Naive thymus-derived CD8-positive, alpha-beta T cell (primary cell): ENCODE measurements at places on chromosomes 2 and 18.

GRCh38 chr18:36211612-36212065 lies 24.3 kb downstream of the MOCOS start:
- DNase-seq = no peak

DNA sequence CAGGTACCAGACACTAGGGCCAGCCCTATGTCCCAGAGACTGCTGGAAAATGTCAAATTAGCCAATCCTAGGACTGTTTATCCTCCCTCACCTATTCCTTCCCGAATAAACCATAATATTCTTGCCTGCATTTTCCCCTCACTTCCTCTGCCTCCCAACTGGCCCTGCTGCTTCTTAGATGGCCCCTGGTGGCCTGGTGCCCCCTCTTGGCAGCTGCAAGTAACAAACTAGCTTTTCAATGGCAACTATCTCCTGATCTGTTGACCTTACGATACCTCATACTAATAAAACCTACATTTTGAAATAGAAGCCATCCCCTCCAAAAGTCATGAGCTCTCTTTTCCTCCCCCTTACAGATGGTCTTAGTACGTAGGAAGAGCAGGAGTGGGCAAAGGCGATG lies 132.0 kb downstream of the ALPK2 start:
- DNase-seq = no peak

DNA sequence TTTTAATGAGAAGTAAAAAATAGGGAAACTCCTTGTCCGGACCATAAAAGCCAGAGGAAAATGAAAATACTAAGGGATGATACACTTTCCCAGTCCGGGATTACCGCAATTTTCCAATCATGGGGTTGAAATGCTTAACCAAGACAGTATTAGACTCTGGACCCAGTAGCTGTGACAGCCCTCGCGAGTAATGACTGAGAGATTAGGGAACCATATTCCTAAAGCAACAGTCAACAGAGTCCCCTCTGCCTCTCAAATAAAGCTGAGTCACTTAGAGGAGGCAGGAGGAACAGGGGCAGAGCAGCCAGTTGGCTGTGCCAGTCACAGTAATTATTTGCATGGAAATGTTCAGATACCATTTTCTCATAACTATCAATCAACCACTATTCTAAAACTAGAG lies 34.8 kb downstream of the GPATCH11 start:
- DNase-seq = no peak

DNA sequence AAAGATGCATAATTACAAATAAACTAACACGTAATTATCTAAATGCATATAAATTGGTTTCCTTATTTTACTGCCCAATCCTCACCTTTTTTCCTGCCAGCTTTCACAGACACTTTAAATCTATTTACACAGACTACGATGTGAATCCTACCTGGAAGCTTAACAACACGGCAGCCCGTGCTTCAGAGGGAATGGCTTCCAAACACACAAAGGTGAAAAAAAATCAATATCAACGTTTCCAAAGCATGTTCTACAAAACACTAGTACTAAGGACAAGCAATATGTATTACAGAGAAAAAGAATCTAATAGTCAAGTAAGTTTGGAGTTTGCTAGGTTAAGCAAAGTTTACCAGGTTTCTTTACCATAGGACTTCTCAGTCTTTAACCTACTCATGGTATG lies 4.4 kb downstream of the MAP4K3 start:
- no peak for DNase-seq

- DNase-seq = no peak
These were observed 134.3 kb downstream of the TDRD15 start for GRCh38 chr2:21258082-21258481.

GRCh38 chr2:86372641-86373502 lies 35.4 kb upstream of the REEP1 start:
- no peak for DNase-seq

DNA sequence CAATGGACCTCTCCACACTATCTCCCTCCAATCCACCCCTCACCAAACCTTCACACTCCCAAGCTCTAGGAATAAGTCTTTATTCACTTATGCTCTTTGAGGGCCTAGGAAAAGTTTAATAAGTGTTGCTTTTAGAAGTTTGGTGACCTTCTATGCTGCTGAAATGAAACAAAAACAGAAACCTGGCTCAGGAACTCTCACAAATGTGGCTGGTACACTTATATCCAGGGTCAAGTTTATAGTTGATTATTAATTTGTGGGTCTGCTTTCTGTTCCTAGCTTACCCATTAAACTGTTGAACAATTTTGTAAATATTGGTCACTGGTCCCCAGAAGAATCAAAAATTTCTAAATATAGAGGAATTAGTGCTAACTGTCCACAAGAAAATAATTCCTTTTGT lies 14.2 kb upstream of the ANKRD44 start:
- no peak for DNase-seq

GRCh38 chr2:88813612-88814011 lies 122.1 kb downstream of the RPIA start:
- DNase-seq = no peak

DNA sequence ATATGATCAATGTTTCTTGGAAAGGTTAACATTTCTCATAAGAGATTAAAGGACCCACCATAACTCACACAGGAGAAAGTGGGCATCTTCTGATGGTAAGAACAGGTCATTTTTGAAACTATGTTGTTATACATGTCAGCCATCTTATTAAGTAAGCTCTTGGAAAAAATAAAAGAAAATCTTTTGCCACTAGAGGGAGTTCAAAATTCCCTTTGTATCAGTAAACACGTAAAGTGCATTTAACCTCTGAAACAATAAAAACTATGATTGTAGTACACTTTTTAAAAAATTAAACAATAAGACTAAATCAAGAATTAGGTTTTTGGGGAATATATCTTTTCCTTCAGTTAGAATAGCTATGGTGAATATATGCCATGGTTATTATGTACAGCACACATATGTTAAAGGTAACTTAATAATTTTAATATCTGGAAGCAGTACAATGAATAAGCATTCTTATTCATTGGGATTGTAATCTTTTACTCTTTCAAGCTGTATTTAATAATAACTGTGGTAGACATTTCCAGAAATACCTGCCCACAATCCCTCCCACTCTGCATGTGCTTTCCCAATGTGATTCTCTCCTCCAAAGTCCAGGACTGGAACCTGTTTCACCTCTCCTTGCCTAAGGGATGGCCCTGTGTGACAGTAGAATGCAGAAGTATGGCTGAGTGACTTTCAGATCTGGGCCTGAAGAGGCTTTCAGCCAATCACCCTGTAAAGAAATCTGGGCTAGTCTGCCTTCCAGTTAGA lies 64.2 kb downstream of the RBMS1 start:
- peak; percentile 64 for DNase-seq

GRCh38 chr2:36701391-36701795 lies 4.9 kb downstream of the VIT start:
- no peak for DNase-seq

- no peak for DNase-seq
These were observed 191.4 kb downstream of the TMEM163 start for GRCh38 chr2:134527381-134527780.

DNA sequence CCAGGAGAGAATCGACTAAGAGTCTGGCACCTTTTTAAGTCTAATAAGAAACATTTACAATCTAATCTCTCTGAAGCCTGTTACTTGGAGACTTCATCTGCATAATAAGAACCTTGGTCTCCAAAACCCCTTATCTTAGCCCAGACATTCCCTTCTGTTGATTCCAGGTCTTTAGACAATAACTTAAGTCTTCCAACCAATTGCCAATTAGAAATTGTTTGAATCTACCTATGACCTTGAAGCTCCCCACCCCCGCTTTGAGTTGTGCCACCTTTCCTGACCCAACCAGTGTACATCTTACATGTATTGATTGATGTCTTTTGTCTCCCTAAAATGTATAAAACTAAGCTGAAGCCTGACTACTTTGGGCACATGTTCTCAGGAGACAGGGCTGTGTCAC lies 49.5 kb upstream of the DTNA start:
- DNase-seq = no peak

DNA sequence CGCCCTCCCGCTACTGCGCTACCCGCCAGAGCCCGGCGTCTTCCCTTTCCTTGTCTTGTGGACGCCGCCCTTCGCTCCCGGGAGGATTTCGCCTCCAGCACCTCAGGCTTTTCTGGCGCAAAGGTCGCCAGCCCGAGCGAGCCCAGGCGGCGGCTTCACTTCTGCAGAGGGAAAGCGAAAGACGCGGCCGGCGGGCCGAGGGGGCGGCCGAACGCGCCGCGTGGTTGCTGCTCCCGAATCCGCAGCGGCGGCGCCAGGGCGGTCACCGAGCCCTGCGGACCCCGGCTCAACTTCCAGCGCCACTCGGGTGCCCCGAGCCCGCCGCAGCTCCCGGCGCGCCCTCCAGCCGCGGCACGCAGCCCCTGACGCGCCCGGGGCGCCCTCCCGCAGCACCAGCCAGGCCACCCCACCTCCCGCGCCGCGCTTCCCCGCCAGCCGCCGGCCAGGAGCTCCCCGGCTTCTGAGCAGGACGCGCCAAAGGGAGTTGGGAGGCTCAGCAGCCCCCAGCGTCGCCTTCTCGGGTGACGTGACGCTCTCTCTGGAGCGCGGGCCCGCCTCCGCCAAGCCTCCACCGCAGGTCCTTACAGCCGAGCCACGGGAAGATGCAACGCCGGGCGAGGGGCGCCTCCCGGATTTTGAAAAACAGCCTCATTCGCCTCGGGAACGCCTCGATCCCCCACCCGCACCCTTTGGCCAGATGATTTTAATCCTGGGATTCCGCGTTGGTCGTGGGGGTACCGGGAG lies 84.9 kb upstream of the EPB41L3 start:
- no peak for DNase-seq

DNA sequence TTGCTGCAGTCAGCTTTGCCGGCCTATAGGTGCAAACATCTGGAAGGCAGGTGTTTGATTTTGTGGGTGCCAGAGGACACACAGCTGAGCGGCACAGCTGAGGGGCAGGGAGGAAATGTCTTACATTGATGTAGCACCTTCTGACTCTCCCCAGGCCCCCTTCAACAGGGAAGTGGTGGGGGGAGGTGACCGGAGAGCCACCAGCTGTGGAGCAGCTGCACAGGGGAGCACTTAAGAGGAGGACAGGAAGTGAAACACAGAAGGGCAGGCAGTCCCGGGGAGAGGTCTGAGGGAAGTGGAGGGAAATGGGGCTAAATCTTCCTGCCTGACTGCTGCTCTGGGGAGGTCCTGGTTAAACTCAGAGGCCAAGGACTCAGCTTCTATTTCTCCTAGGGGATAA lies 409.1 kb downstream of the TNS1 start:
- no peak for DNase-seq

DNA sequence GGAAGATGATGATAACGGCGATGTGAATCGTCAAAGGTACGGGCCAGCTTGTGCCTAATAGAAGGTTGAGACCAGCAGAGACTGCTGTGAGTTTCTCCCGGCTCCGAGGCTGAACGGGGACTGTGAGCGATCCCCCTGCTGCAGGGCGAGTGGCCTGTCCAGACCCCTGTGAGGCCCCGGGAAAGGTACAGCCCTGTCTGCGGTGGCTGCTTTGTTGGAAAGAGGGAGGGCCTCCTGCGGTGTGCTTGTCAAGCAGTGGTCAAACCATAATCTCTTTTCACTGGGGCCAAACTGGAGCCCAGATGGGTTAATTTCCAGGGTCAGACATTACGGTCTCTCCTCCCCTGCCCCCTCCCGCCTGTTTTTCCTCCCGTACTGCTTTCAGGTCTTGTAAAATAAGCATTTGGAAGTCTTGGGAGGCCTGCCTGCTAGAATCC lies 3.0 kb downstream of the FZD7 start:
- DNase-seq = no peak

DNA sequence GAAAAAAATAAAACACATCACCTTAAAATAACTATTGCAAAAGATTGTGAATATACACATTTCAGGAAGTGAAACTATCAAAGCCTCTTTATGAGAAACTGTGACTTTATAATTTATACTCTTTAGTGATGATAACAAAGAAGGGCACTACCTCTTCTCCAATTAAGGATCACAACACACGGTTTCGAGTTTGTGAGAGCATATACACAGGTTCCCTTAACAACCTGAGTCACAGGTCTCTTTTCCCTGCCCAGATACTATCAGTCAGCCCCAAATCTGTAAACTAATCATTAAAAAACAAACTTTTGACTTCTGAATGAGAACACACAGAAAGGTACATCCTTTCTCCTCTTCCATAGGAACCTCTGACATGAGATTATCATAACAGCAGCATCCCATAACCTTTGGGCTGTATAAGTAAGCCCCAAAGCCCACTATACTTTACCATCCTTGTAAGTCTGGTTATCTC lies 44.9 kb downstream of the PTPN2 start:
- no peak for DNase-seq

DNA sequence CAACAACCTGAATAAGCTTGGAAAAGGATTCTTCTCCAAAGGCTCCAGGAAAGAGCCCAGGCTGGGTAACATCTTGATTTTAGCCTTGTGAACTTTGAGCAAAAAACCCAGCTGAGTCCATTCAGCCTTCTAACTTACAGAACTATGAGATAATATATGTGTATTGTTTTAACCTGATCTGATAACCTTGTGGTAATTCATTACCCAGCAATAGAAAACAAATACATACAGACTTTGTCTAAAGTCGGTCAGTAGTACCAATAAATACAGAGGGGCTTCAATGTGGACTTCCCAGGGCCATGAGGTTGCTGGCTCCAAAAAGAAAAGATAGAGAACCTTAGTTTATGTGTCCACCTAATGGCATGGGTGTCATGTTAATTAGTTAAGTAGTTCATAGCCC lies 191.8 kb downstream of the KCNH7 start:
- DNase-seq = no peak

DNA sequence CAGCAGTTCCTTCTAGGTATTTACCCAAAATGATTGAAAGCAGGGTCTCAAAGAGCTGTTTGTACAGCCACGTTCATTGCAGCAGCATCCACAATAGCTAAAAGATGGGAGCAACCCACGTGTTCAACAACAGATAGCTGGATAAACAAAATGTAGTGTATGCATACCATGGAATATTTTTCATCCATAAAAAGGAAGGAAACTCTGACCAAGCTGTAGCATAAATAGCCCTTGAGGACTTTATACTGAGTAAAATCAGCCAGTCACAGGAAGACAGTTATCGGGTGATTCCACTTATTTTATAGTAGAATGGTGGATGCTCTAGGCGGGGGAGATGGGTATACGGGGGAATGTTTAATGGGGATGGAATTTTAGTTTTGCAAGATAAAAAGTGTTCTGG lies 7.5 kb downstream of the TRAPPC12 start:
- DNase-seq = no peak

DNA sequence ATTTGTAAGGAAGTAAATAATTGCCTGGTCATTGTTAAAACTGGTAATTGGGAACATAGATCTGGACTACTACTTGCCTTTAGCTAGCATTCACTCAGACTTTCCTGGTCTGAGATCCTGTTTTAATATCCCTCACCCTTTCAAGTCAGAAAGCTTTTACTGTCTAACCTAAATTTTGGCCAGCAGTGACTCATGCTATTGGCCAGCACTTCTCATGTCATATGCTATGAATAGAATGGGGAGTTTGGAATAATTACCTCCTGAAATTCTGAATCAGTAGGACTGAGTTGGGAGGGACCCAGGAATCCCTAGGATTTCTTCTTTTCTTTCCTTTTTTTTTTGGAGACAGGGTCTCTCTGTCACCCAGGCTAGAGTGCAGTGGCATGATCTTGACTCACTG lies 19.3 kb downstream of the STK36 start:
- no peak for DNase-seq

DNA sequence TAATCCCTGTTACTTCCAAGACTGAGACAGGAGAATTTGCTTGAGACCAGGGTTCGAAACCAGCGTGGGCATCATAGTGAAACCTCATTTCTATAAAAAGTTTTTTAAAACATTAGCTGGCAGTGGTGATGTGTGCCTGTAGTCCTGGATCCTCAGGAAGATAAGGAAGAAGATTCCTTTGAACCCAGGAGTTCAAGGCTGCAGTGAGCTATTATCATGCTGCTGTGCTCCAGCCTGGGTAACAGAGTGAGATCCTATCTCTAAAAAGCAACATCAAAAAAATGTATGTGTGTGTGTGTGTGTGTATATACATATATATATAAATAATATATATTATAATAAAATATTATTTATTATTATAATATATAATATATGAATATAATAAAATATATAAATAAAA lies 1417.6 kb upstream of the CDH2 start:
- DNase-seq = no peak
